ENCODE measurements at places on chromosomes 3 and 15.
A peak's percentile ranks its signal among the peaks of the same experiment; 100 is the strongest.

DNA sequence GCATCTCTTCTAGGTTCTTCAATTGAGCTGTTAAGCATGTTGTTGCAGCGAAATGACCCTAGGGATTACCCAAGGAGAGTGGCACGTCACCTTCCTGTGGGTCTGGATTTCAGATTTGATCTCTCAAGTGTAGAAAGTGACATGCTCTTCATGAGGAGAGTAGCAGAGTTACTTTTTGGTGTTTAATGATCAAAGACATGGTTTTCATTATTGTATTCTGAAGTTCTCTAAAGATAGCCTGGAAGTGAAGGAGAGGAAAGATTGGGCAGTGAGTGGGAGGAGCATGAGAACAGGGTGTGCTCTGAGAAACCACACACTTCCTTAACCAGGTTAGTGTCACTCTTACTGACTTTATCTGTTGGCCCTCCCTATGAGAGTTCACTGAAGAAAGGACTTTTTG, 153.6 kb downstream of the AKAP13 start:
- peak; percentile 29 for DNase-seq

DNA sequence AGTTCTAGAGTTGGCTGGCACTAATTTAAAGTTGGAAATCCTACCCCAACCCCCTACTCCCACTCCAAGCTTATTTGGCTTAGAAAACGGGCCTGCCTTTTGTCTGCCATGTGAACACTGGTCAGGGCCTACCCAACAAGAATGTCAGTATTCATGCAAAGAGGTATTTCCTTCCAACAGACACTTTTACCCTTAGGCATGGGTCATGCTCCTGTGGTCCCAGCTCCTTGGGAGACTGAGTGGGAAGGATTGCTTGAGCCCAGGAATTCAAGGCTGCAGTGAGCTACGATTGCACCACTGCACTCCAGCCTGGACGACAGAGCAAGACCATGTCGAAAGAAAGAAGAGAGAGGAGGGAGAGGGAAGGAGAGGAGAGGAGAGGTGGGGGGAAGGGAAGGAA, 137.5 kb upstream of the LRTM1 start:
- no peak for DNase-seq

DNA sequence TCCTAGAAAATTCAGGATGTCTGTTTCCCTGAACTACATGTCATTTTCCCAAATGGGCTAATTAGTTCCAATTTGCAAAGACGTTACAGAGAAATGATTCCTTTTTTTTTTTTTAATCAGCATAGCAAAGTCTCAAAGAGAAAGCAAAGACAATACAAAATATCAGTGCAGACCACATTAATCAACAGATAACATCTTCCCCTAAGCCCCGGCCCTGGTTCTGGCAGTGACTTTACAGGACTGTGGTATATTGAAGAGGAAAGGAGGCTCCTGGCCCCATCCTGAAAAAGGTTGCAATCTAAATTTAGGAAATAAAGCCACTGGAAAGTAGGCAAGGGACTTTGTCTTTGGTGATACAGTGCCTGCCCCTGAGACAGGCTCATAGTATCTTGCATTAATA, 836.5 kb downstream of the NTRK3 start:
- no peak for DNase-seq

- DNase-seq = no peak
Observed at GRCh38 chr3:112086875-112087524, 811 bp downstream of the C3orf52 start.

DNA sequence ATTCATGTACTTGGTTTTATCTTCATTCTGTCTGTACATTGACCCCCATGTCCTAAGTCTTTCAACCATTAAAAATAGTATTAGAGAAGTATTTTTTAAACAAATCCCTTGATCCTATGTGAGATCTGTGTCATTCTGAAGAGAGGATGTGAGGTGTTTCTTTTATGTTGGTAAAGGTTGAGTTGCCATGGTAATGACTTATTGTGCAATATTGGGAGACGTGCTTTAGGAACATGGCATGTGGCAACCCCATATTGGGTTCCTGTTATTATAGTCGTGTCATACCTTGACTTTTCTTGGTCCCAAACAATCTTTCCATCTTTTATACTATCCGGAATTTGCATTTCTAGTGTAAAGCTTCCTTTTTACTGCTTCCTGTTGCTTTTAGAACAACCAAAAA, 203.1 kb downstream of the KCNAB1 start:
- no peak for DNase-seq

All from CD4-positive, alpha-beta T cell treated with Interleukin-6 at 100 ng/mL for 8 hours (primary cell).